Heart right ventricle (tissue), 16 donors: ENCODE measurements at places on chromosomes 6 and 20. TPM values are rescaled to one million over a fixed set of nuclear protein-coding genes. Genes with fewer than 3 reads are reported as not detected.

SESN1 gene
- polyA plus RNA-seq: 51.0 TPM

CD93 gene
- polyA plus RNA-seq: 12.7 TPM

SFTA2 gene
- polyA plus RNA-seq: not detected

C6orf132 gene
- 0.23 TPM for polyA plus RNA-seq

RAET1E gene
- 0.33 TPM for polyA plus RNA-seq

POLR1C gene
- polyA plus RNA-seq: 35.5 TPM

SLCO4A1 gene
- 52.7 TPM for polyA plus RNA-seq

EDEM2 gene
- 24.0 TPM for polyA plus RNA-seq

TINAG gene
- polyA plus RNA-seq: 0.04 TPM

GABRR1 gene
- polyA plus RNA-seq: 0.01 TPM

FERMT1 gene
- polyA plus RNA-seq: 0.03 TPM

GTSF1L gene
- not detected for polyA plus RNA-seq

KCNB1 gene
- 0.80 TPM for polyA plus RNA-seq

CCR6 gene
- polyA plus RNA-seq: not detected

CLPSL2 gene
- not detected for polyA plus RNA-seq

HLA-DRB5 gene
- 0.29 TPM for polyA plus RNA-seq

PMEPA1 gene
- 10.5 TPM for polyA plus RNA-seq

OR2H1 gene
- polyA plus RNA-seq: not detected

BCAS4 gene
- polyA plus RNA-seq: 0.54 TPM

BNIP5 gene
- not detected for polyA plus RNA-seq

TULP1 gene
- 0.15 TPM for polyA plus RNA-seq

NAPB gene
- polyA plus RNA-seq: 2.1 TPM

UBR2 gene
- 6.7 TPM for polyA plus RNA-seq

SMPDL3A gene
- polyA plus RNA-seq: 5.4 TPM

SDCBP2 gene
- 2.7 TPM for polyA plus RNA-seq

CFAP206 gene
- 0.44 TPM for polyA plus RNA-seq

FAM83B gene
- polyA plus RNA-seq: 0.22 TPM

DCDC2 gene
- polyA plus RNA-seq: not detected

FAM83D gene
- 0.15 TPM for polyA plus RNA-seq

FOXQ1 gene
- not detected for polyA plus RNA-seq

RIMS1 gene
- not detected for polyA plus RNA-seq

PNPLA1 gene
- polyA plus RNA-seq: not detected

FOXF2 gene
- polyA plus RNA-seq: 0.16 TPM

C6orf58 gene
- polyA plus RNA-seq: not detected

NEURL2 gene
- polyA plus RNA-seq: 3.3 TPM

SLC22A1 gene
- 0.10 TPM for polyA plus RNA-seq

DOK5 gene
- 2.3 TPM for polyA plus RNA-seq

AGPAT4 gene
- 1.3 TPM for polyA plus RNA-seq

CLIC1 gene
- 51.1 TPM for polyA plus RNA-seq

FAM209A gene
- 0.04 TPM for polyA plus RNA-seq

GFOD1 gene
- 18.2 TPM for polyA plus RNA-seq

UFL1 gene
- polyA plus RNA-seq: 9.0 TPM

CNR1 gene
- 0.72 TPM for polyA plus RNA-seq

NKX2-2 gene
- not detected for polyA plus RNA-seq

ZBP1 gene
- 0.13 TPM for polyA plus RNA-seq

TSPO2 gene
- polyA plus RNA-seq: not detected

CTAGE9 gene
- not detected for polyA plus RNA-seq

ADGB gene
- polyA plus RNA-seq: not detected

TAP1 gene
- polyA plus RNA-seq: 35.4 TPM

RIMS4 gene
- 0.04 TPM for polyA plus RNA-seq

OR2H2 gene
- polyA plus RNA-seq: not detected

BPI gene
- 0.01 TPM for polyA plus RNA-seq

STMND1 gene
- not detected for polyA plus RNA-seq

OR12D2 gene
- polyA plus RNA-seq: not detected

TOX2 gene
- polyA plus RNA-seq: 2.0 TPM

PTPRK gene
- 9.1 TPM for polyA plus RNA-seq

BMP2 gene
- polyA plus RNA-seq: 1.0 TPM

MAP1LC3A gene
- 61.5 TPM for polyA plus RNA-seq

OXT gene
- 0.35 TPM for polyA plus RNA-seq
